ENCODE measurements at places on chromosomes 7 and 10. TPM values are rescaled to one million over a fixed set of nuclear protein-coding genes. Genes with fewer than 3 reads are reported as not detected.
A peak's percentile ranks its signal among the peaks of the same experiment; 100 is the strongest.

CRYGN gene
- total RNA-seq = 0.84 TPM

- no peaks in the 10 kb centered on the region for H3K27me3 ChIP-seq
- no peaks in the 10 kb centered on the region for H3K36me3 ChIP-seq
- H3K27ac ChIP-seq = no peak overlapping the region
- no peak for DNase-seq
- H3K4me1 ChIP-seq = no peaks in the 10 kb centered on the region
- no peak overlapping the region for H3K4me3 ChIP-seq
Measured at GRCh38 chr7:653829-654764, 72.4 kb upstream of the DNAAF5 start.

DNA sequence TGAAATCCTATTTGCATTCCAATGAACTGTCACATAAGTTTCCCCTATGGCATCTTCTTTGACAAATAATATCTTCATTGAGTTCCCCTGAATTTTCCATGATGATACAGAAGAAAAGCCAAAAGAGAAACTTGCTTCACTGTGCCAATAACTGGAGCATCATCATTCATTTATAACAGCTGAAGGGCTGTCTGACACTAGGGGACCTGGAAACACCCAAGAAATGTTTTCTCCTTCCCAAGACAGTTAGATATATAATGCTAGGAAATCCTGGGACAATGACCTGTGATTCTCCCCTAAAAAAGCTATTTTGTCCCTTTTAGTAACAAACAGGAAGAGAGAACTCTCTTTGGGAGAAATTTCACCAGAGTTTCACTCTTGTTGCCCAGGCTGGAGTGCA lies 133.6 kb downstream of the SEMA3C start:
- DNase-seq = no peak
- no peaks in the 10 kb centered on the region for H3K27me3 ChIP-seq
- no peak overlapping the region for H3K4me3 ChIP-seq
- peaks cover 6% of the 10 kb centered on the region for H3K4me1 ChIP-seq
- no peaks in the 10 kb centered on the region for H3K36me3 ChIP-seq

GPR26 gene
- not detected for total RNA-seq

GPR15LG gene
- total RNA-seq = not detected

GPC2 gene
- total RNA-seq = 0.78 TPM

DNA sequence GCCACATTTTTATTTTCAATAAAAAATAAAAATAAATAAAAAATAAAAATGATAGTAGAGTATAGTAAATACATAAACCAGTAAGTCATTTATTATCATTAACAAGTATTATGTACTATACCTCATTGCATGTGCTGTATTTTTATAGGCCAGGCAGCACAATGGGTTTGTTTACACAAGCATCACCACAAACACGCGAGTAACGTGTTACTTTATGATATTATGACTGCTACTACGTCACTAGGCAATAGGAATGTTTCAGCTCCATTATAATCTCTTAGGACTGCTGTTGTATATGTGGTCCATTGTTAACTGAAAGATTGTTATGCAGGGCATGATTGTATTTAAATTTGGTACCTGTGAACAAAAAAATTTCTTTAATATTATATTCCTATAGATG lies 20.8 kb upstream of the SDHAF3 start:
- DNase-seq = no peak
- no peaks in the 10 kb centered on the region for H3K27me3 ChIP-seq
- H3K36me3 ChIP-seq = no peaks in the 10 kb centered on the region
- H3K27ac ChIP-seq = no peak overlapping the region

- H3K4me1 ChIP-seq = peaks cover 1% of the 10 kb centered on the region
- no peak for DNase-seq
- H3K27me3 ChIP-seq = no peaks in the 10 kb centered on the region
- no peak overlapping the region for H3K27ac ChIP-seq
- H3K36me3 ChIP-seq = no peaks in the 10 kb centered on the region
Measured at GRCh38 chr10:116707981-116708380, 34.4 kb downstream of the HSPA12A start.

DNA sequence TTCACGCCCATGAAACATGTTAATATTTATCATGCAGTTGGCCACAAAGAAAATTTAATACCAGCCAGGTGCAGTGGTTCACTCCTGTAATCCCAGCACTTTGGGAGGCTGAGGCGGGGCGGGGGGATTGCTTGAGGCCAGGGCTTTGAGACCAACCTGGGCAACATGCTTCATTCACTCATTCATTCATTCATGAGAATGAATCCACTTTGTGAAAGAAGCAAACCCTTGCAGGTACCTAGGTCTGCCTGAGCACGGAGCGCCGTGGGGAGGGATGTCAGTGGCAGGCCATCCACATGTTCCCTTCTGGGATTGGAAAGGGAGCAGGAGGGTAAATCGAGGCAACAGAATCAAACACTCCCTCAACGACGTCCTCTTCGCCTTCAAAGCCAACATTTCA lies 4.7 kb downstream of the ANXA11 start:
- peaks cover 4% of the 10 kb centered on the region for H3K4me1 ChIP-seq
- H3K27me3 ChIP-seq = no peaks in the 10 kb centered on the region
- H3K4me3 ChIP-seq = no peak overlapping the region

DNA sequence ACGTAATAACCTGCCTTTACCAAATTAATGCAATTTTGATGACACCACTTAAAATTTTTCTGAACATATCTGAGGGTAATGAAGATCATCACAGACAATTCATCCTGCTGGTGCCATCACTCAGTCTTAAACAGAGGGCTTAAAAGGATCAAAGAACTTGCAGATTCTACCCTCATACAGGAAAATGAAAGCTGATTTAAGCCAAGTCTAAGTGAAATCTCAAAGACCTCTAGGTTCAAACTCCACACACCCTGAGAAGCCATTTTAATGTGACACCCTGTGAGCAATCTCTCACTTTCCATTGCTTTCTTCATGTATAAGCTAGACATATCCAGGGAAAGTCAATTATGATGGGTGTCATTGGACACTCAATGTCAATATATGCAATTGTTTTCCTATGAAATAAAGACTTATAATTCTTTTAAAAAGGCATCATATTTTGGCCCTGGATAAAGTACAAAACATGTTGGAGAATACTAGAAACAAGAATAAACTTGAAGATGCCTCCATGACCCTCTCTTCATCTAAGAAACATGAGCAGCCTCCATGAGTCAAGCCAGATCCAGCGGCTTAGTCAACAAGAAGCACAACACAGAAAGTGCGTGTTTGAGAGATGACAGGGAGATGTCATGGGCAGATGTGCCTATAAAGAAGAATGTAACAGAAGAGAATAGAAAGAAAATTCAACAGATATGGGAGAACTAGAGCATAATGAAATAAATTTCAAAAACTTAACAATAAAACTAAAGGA lies 291.9 kb downstream of the PARD3 start:
- no peaks in the 10 kb centered on the region for H3K36me3 ChIP-seq
- no peak for DNase-seq
- H3K27me3 ChIP-seq = no peaks in the 10 kb centered on the region

- no peaks in the 10 kb centered on the region for H3K36me3 ChIP-seq
- H3K4me1 ChIP-seq = no peaks in the 10 kb centered on the region
- no peak overlapping the region for H3K4me3 ChIP-seq
- DNase-seq = no peak
Measured at GRCh38 chr10:75166623-75166972, 44.0 kb upstream of the VDAC2 start.

DDX21 gene
- 52.4 TPM for total RNA-seq

TAS2R3 gene
- total RNA-seq = 5.2 TPM

GRCh38 chr10:93319096-93319495 lies 163.0 kb downstream of the MYOF start:
- H3K4me3 ChIP-seq = no peak overlapping the region
- DNase-seq = no peak
- no peaks in the 10 kb centered on the region for H3K4me1 ChIP-seq
- no peak overlapping the region for H3K27ac ChIP-seq

DNA sequence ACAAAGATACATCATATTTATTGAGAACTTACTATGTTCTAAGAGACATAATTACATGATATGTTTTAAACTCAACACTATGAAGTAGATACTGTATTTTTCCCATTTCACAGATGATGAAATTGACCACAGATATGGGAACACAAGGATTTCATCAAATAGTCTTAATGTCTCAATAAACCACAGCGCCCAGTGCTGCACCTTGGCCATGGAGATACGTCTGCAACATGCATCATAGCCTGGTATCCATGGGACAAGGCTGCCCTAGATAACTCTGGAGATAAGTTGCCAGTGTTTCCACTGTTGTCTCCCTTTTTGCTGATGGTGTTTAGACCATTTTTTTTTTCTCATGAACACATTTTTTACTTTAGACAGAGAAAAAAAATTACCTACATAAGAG lies 97.5 kb downstream of the GNAT3 start:
- H3K27me3 ChIP-seq = no peaks in the 10 kb centered on the region
- no peaks in the 10 kb centered on the region for H3K4me1 ChIP-seq
- DNase-seq = no peak
- no peak overlapping the region for H3K27ac ChIP-seq

GRCh38 chr10:86652361-86653202 lies 1.8 kb upstream of the OPN4 start:
- no peak overlapping the region for H3K27ac ChIP-seq
- H3K4me3 ChIP-seq = no peak overlapping the region
- peak; percentile 31 for DNase-seq
- no peaks in the 10 kb centered on the region for H3K4me1 ChIP-seq
- no peaks in the 10 kb centered on the region for H3K36me3 ChIP-seq

MYPN gene
- 0.10 TPM for total RNA-seq

GRCh38 chr7:7573701-7574100 lies 7.0 kb downstream of the MIOS start:
- no peak overlapping the region for H3K27ac ChIP-seq
- DNase-seq = no peak
- no peak overlapping the region for H3K4me3 ChIP-seq
- no peaks in the 10 kb centered on the region for H3K4me1 ChIP-seq

- H3K27ac ChIP-seq = no peak overlapping the region
- DNase-seq = no peak
- H3K27me3 ChIP-seq = no peaks in the 10 kb centered on the region
- H3K4me1 ChIP-seq = no peaks in the 10 kb centered on the region
- H3K36me3 ChIP-seq = no peaks in the 10 kb centered on the region
Measured at GRCh38 chr10:23676296-23676695, 237.4 kb downstream of the OTUD1 start.

GRCh38 chr7:130814778-130815335 lies 80.8 kb upstream of the KLF14 start:
- H3K36me3 ChIP-seq = no peaks in the 10 kb centered on the region
- no peak for DNase-seq
- no peaks in the 10 kb centered on the region for H3K27me3 ChIP-seq
- H3K4me3 ChIP-seq = no peak overlapping the region

- H3K4me3 ChIP-seq = no peak overlapping the region
- no peak overlapping the region for H3K27ac ChIP-seq
Measured at GRCh38 chr10:33482486-33482885, 148.0 kb upstream of the NRP1 start.
